ENCODE measurements at places on chromosomes 1 and 21.
A peak's percentile ranks its signal among the peaks of the same experiment; 100 is the strongest.

DNA sequence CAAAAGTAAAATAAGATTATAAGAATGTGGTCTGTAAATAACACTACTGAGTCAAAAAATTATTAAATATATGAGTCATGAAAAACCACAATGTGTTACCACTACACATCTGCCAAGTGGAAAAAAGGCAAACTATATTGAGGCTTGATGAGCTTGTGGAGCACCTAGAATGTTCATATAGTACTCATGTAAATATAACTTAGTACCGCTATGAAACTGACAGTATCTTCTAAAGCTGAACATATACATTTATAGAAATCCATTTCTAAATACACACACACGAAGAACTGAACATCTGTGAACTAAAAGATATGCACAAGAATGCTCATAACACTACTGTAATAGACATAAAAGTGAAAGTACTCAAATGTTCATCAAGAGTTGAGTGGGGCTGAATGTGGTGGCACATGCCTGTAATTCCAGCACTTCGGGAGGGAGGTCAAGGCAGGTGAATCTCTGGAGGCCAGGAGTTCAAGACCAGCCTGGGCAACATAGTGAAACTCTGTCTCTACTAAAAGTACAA is 18.5 kb upstream of the GBP3 start:
- peak; percentile 54 for DNase-seq

DNA sequence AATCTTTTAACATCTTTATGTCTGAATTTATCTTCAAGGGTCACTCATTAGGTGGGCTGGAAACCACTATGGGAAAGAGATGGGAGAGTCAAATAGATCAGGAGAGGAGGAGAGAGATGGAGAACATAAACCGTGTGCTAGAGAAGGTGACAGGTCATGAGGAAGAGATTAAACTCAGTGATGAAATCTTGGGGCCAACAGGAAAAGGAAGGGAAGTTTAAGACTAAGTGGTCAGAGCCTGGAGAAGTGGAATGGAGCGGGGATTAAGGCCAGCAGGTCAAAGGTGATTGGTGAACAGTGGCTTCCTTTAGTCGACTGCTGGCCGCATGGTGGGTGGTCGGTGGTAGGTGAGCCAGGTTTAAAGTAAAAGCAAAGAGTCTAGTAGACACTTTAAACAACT is 169.3 kb upstream of the IVNS1ABP start:
- no peak for DNase-seq

GRCh38 chr1:44694863-44695478 is 20.5 kb downstream of the ARMH1 start:
- no peak for DNase-seq

DNA sequence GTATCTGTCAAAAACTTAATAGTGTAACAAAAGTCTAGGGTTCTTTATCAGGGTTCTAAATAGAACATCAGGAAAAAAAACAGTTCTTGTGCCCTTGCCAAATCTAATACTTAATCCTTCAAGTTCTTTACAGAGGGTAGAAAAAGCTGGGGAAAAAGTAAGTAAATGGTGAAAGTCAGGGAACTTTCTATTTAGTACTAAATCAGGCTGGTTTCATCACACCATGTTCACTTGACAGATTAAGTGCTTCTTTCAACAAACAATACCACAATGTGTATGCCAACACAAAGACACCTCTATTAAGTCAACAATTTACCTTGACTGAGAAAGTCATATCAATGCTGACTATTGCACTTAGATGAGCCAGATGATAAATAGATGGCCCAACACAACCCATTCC is 9.7 kb downstream of the DBT start:
- no peak for DNase-seq

DNA sequence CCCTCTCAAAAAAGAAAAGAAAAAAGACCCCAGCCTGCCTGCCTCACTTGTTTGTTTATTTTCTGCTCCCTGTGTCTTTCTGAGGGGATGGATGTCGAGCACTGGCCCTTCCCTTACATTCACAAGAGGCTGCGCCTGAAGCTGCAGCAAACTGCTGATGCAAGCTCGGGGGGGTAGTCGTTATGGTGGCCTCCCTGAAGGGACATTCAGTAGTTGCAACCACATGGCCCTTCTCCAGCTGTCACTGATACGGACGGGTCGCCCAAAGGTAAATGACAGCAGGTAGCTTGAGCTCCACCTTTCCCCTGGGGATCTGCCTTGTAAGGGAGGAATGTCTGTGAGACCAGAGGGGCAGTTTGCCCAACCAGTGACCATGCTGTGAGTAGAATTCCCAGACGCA is 17.7 kb downstream of the PLEKHM2 start:
- DNase-seq: no peak

DNA sequence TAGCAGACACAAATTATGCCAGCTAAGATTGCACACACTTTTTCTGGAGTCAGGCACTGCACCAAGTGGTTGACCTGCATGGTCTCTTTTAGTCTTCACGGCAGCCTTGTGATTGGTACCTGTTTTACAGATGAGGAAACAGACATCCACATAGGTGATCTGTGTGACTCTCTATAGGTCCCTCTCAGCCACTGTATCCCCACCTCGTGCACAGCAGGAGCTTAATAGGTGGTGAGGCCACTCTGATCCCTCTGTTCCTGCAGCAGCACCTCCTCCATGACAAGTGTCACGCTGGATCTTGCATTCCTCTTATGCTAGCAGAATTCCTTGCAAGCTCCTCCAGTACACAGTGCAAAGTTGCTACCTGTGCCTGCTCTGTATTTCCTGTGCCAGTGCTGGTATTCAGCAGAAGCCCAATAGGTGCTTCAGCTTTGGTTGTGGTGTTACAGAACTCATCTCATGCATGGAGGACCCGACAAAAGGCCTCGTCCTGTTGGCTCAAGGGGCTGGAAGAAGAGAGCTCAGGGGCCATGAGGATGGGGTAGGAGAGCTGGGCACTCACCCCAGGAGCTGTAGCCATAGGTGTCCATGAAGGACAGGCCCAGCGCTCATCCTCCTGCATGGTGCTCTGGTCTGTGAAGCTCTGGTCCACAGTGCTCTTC is 546.7 kb downstream of the PTPRU start:
- DNase-seq: no peak

GRCh38 chr1:218164111-218164929 is 120.8 kb upstream of the RRP15 start:
- DNase-seq: peak; percentile 5

- DNase-seq: no peak
These were observed 32.4 kb downstream of the SLC9C2 start for GRCh38 chr1:173570370-173571007.

DNA sequence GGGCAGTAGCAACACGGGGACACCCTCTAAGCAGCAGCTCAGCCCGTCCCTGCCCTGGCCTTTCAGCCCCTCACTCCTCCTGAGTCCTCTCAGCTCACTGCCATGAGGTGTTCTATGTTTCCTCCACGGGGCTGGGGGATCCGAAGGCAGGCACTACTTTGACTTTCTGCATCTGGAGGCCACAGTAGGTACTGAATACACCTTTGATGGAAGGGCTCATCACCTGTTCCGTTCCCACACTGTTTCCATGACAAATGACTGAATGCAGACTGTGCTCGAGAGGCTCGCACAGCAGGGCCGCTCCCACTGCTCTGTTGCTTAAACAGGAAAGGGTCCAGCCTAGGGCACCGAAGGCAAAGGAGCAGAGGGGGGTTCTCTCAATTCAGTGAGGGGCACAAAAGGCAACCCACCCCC is 77.6 kb upstream of the DNAH14 start:
- DNase-seq: no peak

DNA sequence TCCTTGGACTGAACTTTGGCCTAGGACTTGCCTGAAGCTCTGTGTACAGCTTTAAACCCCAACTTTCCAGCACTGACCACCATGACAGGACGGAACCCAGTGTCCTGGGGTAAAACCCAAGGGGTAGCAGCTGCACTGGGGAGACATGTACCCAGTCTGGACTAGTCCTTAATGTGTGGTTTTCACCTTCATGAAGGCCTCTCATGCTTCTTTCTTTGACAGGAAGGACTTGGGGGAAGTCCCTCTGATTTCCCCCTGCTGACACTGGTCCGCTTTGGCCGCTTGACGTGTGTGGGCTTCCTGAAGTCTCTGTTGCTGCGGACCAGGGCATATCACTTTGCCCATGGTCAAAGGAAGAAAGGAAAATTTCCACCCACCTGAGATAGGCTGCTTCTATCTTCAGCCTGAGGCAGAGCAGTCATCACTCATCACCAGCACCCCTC is 66.3 kb upstream of the PRDX6 start:
- DNase-seq: no peak

- DNase-seq: no peak
These were observed 31.0 kb downstream of the FOXD2 start for GRCh38 chr1:47468709-47469389.

- no peak for DNase-seq
These were observed 46.9 kb downstream of the CD34 start for GRCh38 chr1:207863893-207864535.

DNA sequence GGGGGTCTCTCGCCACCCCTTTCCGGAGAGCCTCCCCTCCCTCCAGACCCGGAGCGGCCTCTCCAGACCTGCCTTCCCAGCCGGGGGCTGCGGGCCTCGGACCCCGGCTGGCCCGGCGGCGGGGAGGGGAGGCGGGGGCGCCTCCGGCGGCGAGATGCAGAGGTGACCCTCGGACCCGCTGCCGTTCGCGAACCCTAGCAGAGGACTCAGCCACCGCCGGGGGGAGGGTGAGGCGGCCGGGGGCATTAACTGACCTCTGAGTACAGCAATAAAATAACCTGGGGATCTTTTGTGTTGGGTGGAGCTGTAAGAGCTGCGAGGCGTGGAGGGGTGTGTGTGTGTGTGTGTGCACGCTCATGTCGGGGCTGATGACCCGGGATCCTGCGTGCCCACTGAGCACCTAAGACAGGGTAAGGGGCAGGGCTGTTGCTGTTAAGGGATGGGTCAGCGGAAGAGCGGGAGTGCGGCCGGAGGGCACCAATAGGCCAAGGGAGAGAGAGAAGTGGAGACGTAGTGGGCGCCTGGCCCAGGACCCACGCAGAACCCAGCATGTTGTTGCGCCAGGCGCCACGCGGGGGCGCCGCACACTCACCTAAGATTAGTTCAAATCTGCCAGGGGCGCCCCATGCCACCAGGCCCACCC is 6.3 kb downstream of the HAPLN2 start:
- peak; percentile 23 for DNase-seq

- DNase-seq: no peak
These were observed 44.8 kb downstream of the TMCC2 start for GRCh38 chr1:205272536-205272935.

DNA sequence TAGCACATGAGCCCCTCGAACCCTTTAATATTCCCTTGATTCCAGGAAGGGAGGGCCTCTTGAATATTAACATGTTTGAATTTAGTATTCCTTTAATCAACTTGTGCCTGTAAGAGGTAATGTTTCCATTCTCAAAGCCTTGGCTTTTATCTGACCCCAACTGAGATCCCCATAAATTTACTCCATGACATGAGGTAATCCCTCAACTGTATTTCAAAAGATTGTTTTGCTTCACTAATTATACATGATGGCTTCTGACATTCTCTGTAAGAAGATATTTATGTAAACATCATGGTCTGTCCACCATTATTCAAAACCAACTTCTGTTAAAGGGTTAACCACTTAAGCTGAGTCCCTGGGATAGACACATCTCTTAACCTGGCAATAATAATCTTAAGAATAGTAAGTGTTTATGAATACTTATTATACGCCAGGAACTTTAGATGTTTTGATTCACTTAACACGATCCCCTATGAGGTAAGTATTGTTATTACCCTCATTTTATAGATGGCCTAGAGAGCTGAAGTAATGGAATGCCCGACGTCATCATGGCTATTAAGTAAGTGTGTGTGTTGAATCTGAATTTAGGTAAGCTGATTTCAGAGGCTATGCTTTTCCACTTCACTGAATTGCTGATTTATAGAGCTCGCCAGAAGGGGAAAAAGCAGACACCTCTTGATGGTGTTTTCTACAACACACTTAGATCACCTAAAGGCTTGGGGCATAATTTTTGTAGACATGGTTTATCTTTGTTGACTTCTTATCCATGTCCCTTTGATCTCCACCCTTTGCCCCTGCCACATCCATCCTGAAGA is 11.1 kb downstream of the KRTAP19-1 start:
- DNase-seq: no peak

DNA sequence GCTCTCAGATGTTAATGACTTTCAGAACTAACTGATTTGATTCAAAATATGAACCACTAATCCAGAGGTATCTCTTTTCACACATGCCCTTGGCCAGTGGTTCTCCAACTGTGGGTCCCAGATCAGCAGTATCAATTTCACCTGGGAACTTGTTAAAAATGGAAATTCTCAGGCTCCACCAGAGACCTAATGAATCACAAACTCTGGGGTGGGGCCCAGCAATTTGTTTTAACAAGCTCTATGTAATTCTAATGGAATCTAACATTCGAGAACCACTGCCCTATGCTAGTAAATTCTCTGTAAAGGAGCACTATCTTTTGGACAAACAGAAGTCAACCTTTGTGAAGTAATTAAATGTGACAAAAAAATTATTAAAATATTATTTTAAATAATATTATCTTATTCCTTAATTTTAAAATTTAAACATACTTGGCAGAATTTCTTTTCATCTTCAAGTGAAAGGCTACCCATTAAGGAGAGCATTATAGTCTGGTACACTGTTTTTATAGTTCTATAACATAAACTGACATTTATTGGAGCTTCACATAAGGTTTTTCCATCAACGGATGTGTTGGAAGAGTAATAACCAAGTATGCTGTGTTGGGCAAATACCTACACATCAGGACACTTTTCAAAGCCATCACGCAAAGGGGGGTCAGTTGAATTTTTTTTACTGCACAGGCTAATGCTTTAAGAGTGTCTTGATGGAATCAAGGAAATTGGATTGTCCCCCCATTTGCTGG is 130.4 kb downstream of the LHX4 start:
- peak; percentile 22 for DNase-seq

Measured in AG10803 (cell line).